ENCODE measurements at places on chromosomes 7 and 10.

GRCh38 chr7:151504715-151505326 is 14.9 kb downstream of the RHEB start:
- DNase-seq = no peak

DNA sequence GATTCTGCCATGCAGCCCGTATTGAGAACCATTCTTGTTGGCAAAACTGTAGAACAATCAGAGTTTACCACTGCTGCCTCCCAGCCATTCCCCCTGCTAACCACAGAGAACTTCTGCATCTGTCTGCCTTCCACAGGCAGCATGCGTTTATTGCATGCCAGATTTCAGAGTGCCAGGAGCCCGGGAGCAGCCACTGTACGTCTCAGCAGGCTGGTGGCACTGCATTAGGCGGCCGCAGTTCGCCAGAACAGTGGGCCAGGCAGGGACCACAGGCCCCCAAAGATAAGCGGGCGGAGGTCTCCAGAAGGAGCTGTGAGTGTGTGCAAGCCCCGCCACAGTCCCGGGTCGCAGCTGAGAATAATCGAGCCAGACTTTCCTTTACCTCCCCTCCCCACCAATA is 31.8 kb downstream of the ZNF467 start:
- no peak for DNase-seq

GRCh38 chr7:135195156-135195555 is 16.2 kb downstream of the WDR91 start:
- no peak for DNase-seq

GRCh38 chr10:118865998-118866693 is 111.4 kb upstream of the CACUL1 start:
- DNase-seq = no peak
